Common myeloid progenitor, CD34-positive (primary cell): ENCODE measurements at places on chromosomes 6 and 20.

DNA sequence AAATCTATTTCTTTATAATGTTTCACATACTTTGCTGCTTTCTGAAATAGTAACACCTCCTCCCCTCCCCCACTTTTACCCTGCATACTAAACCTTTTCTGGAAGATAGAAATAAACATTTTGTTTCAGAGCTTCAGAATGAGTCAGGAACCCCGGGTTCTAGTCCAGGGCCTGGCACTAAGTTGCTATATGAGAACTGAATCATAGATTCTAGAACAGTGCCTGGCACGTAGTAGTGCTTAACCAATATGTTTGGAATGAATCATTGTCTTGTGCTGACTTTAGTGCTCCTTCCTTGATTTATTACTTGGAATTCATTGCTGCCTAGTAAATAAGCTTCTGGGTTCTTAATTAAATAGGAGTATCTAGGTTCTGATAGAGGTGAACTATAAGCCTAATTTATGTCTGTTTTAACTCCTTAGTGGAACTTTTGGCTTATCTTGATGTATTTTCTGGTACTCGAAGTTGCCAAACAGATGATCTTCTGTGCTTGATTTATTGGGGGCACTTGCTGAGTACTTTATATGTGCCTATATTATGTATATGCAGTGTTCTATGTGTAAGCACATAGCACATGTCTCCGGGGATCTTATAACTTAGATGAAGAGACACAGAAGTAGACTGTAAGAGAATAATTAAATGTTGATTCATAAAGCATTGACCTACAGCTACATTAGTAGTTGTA lies 18.6 kb downstream of the TAB2 start:
- no peaks in the 10 kb centered on the region for H3K36me3 ChIP-seq
- no peaks in the 10 kb centered on the region for H3K27me3 ChIP-seq
- DNase-seq: no peak

- H3K27ac ChIP-seq: no peak overlapping the region
- no peak overlapping the region for H3K4me3 ChIP-seq
Measured at GRCh38 chr6:22412994-22413393, 116.2 kb upstream of the PRL start.

DNA sequence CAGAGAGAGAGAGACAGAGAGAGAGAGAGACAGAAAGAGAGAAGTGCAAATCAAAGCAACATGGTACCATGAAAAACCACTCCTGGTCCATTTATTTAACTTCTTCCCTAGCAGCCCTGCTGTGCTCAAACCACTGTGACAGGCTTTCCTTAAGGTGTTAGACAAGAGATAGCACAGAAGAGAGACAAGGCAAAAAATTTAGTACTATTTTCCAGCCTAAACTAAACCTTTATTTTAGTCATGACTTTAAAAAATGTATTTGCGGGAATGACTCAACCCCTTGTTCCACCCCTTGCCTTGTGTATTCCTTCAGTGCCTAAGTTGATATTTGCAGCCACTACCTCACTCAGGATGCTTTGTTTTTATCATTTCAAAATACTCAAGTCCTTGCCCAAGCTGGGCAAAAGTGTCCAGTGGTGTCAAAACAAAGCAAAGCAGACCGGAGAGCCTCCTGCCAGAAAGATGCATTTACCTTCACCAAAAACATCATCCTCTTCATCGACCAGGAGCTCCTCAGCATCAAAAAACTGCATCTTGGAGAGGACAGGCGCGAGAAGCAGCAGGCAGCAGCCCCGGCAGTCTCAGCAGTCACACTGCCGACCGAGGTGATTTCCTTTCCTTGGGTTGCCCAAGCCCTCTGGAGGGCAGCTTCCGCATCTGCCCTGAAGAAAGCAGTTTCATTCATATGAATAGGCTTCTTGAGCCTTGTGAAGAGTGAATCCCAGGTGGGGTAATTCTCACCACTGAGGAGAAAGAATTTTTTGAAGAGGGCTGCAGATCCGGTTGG lies at the start of gene RIPOR2:
RIPOR2 (minus strand) TSS at position 595 of the 787 bp plus-strand sequence; CDS start at position 533, 62 bp downstream.
- no peak within 1 kb of the TSS for H3K4me3 ChIP-seq
- peaks cover 11% of the 10 kb centered on the region for H3K36me3 ChIP-seq
- H3K27me3 ChIP-seq: no peaks in the 10 kb centered on the region
- peaks cover 34% of the 10 kb centered on the region for H3K4me1 ChIP-seq
- peak; percentile 84 for DNase-seq

DNA sequence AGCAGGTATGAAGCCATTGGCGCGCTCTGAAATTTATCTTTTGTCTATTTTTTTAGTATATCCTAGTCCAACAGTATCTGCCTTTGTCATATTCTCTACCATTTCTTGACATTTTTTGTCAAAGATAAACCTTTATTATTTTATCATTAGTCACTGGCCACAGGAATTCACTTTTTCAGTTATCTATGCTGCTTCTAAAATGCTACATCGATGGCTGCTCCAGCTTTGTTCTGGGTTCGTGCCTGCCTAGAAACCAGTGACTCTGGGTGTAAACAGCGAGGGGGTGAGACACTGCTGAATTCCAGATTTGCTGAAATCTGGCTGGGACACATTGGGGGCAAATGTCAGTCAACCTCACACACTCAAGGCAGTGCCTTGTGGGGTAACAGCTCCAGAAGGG lies 193.4 kb downstream of the CDC5L start:
- no peak overlapping the region for H3K4me3 ChIP-seq
- H3K4me1 ChIP-seq: no peaks in the 10 kb centered on the region
- no peaks in the 10 kb centered on the region for H3K27me3 ChIP-seq
- no peak overlapping the region for H3K27ac ChIP-seq

- no peaks in the 10 kb centered on the region for H3K27me3 ChIP-seq
- DNase-seq: no peak
- no peak overlapping the region for H3K27ac ChIP-seq
- H3K4me3 ChIP-seq: no peak overlapping the region
- no peaks in the 10 kb centered on the region for H3K4me1 ChIP-seq
- H3K36me3 ChIP-seq: no peaks in the 10 kb centered on the region
Measured at GRCh38 chr20:8254911-8255582, 123.0 kb downstream of the PLCB1 start.

- H3K27me3 ChIP-seq: no peaks in the 10 kb centered on the region
- H3K27ac ChIP-seq: no peak overlapping the region
- no peak for DNase-seq
- no peaks in the 10 kb centered on the region for H3K36me3 ChIP-seq
Measured at GRCh38 chr6:11798538-11798937, 19.9 kb upstream of the ADTRP start.

DNA sequence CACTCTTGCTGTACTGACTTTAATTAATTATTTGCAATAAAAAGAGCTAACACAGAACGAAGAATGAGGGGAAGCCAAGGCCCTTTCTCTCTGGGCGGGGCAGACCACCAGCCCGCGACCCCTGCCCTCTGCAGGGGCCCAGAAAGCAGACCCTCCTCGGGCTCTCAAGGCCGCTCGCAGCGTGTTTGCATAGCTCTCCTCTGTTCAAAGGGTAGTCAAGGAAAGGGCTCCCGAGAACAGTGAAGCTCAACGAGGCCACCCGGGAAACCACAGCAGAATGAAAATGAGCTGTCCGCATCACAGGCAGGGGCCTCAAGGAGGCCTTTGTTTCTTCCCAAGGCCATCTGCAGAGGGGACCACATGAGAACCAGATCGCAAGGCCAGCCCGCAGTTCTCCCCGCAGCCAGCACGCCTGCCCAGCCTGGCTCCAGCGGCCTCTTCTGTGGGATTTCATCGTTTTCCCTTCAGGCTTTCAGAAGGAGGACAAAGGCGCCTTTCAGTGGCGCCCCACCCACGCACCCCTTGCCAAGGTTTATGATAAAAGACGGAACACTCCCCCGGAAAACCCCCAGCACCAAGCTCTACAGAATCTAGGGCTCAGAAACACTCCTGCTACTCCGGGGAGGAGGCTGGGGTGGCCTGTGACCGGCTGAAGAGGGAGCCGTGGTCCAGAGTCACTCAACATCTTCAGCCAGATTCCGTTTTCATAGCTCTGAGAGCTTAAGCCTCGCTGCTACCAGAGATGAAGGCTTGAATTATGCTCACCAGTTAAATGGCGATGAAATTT lies 25.3 kb downstream of the ACSS1 start:
- no peaks in the 10 kb centered on the region for H3K27me3 ChIP-seq
- peaks cover 11% of the 10 kb centered on the region for H3K36me3 ChIP-seq
- no peak overlapping the region for H3K4me3 ChIP-seq
- peaks cover 44% of the 10 kb centered on the region for H3K4me1 ChIP-seq

DNA sequence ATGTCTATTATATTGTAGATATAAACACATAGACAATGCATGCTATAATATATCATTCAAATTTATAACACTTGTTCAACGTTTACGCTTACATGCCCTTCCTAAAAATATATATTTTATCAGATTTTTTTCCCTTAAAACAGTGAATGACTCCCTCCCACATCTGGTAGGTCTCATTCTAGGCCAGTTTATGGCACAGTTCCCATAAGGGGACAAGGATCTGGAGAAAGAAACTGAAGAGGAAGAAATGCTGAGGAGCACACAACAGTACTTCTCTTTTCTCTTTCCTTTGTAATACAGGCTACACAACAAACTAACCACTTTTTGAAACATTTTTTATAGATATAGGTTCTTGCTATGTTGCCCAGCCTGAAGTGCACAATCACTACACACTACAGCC lies 48.6 kb upstream of the RCAN2 start:
- H3K27me3 ChIP-seq: no peaks in the 10 kb centered on the region
- no peaks in the 10 kb centered on the region for H3K36me3 ChIP-seq
- no peaks in the 10 kb centered on the region for H3K4me1 ChIP-seq

DNA sequence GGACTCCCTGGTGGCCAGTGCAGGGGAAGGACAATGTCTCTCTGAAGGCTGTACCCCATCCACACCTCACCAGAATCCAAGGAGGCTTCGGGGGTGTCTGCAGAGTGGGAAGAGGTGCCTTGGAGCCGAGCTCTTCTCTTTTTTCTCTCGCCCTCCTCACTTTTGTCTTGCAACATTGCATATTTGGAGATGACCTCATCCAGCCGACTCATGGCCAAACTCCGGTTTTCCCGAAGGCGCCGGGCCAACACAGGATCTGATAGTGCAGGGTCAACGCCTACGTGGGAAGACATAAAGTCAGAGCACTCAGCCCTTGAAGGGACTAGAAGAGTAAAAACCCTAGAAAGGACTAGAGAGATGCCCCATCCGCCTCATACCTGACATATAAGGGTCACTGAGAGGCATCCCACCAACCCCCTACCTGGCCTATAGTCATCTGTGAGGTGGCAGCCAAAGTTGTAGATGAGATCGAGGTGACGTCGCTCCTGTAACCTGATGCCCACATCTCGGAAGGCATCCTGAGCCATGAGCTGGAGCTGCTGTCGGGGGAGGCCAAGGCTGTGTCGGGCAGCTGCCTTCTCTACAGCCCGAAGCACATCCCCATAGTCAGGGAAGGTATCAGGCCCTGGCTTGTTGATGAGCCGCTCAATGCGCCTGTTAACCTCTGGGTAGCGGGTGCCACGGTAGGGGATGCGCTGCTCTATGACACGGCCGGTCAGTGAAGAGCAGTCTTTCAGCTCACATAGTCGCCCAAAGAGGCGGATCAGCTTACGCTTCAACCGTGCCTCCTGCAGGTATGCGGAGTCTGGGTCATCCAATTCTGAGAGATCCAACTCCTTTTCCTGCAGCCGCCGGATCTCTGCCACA lies 3.0 kb upstream of the ZBTB22 start:
- no peak overlapping the region for H3K4me3 ChIP-seq
- H3K27me3 ChIP-seq: no peaks in the 10 kb centered on the region
- no peak for DNase-seq
- H3K4me1 ChIP-seq: peaks cover 71% of the 10 kb centered on the region
- H3K36me3 ChIP-seq: peaks cover 22% of the 10 kb centered on the region
- peak overlapping the region; percentile 28 for H3K27ac ChIP-seq

DNA sequence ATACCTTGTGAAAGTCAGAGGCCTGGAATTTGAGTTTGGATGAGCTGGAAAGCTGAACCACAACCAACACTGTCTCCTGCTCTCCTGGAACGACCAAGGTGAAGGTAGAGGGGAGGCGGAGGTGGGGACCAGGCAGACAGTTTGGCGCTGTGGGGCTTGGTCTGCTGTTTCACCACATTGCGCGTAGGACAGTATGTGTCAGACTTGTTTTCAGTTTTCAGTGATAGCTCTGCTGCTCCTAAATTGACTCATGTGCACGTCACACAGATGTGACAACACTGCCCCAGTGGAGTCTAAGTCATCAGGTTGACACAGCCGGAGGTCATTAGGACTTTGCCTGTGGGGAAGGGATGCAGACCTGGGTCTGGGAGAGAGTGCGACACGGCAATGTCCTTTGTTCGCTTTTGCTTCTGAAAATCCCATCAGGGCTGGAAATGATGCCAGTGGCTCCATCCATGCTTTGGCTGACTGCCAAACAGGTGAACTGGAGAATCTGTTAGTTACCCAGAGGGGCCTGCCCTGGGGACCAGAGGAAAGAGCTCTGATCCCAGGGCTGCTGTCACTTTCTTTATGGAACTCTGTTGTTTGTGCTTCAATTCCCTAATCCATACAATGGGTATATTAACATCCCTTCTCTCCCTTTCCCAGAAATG lies 255.5 kb downstream of the CDC5L start:
- DNase-seq: no peak
- no peaks in the 10 kb centered on the region for H3K4me1 ChIP-seq
- no peak overlapping the region for H3K27ac ChIP-seq
- no peaks in the 10 kb centered on the region for H3K27me3 ChIP-seq

DNA sequence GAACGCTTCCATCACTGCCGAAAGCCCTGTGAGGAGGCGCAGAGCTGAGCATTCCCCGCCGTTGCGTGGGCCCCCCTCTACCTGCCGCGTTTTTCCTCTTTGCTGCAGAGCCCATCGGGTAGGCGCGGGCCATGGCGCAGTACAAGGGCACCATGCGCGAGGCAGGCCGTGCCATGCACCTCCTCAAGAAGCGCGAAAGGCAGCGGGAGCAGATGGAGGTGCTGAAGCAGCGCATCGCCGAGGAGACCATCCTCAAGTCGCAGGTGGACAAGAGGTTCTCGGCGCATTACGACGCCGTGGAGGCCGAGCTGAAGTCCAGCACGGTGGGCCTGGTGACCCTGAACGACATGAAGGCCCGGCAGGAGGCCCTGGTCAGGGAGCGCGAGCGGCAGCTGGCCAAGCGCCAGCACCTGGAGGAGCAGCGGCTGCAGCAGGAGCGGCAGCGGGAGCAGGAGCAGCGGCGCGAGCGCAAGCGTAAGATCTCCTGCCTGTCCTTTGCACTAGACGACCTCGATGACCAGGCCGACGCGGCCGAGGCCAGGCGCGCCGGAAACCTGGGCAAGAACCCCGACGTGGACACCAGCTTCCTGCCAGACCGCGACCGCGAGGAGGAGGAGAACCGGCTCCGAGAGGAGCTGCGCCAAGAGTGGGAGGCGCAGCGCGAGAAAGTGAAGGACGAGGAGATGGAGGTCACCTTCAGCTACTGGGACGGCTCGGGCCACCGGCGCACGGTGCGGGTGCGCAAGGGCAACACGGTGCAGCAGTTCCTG lies 693 bp downstream of the FAM50B start:
- no peaks in the 10 kb centered on the region for H3K36me3 ChIP-seq
- no peak for DNase-seq
- H3K4me1 ChIP-seq: no peaks in the 10 kb centered on the region
